Activated CD4-positive, alpha-beta memory T cell treated with anti-CD3 and anti-CD28 coated beads, Interleukin-2, amount 10 ng/mL, durations not matched to agents 7 days and 5 days (primary cell): ENCODE measurements at places on chromosomes 2 and 18. TPM values are rescaled to one million over a fixed set of nuclear protein-coding genes. Genes with fewer than 3 reads are reported as not detected.

- no peak for DNase-seq
These were observed 386.5 kb upstream of the DCC start for GRCh38 chr18:51953521-51953920.

DNA sequence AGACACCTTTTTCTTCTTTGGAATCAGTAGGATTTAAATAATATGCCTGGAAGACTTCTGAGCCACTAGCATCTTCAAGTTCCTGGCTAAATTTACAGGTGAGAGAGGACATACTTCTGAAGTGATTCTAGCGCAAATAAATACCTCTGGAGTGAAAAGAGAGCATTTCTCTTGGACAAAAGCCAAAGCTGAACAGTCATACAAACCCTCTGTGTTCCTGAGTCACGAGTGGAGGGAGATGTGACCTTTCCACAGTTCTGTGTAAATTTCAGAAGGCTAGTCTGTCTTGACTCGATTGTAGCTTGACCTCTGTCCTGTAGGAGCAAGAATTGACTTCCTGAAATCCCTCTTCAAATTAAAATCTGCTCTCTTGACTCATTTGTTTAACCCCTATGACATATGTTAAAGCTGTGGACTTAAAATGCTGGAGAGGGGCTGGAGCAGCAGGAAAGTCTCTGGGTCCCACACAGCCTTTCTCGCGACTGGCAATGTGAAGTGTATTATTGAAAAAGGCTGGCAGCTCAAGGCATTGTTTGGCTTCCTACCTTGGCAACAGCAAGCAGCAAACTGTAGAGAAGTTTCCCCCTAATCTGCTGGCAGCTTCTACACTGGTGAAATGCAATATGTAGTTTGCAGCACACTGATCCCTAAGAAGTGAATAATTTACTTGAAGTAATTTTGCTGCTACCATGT lies 79.6 kb upstream of the GCFC2 start:
- no peak for DNase-seq

DNA sequence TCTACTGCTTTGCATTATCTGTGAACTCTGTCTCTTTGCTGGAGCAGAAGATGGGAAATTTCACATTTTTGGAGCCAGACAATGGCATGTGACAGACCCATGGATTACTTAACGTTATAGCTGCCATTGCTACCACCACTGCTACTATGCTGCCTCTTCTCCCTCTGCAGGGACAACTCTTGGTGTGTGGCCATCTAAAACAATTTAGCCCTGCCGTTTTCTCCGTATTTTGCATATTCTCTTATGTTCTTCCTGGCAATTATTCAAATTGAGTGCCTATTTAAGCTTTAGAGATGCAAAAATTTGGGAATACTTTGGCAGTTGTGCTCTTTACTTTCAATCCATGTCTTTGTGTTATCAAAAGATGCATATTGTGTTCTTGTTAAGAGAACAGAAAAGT lies 386.8 kb downstream of the XIRP2 start:
- DNase-seq: no peak

Gene NOSTRIN
- not detected for total RNA-seq

Gene HSBP1L1
- 9.0 TPM for total RNA-seq

DNA sequence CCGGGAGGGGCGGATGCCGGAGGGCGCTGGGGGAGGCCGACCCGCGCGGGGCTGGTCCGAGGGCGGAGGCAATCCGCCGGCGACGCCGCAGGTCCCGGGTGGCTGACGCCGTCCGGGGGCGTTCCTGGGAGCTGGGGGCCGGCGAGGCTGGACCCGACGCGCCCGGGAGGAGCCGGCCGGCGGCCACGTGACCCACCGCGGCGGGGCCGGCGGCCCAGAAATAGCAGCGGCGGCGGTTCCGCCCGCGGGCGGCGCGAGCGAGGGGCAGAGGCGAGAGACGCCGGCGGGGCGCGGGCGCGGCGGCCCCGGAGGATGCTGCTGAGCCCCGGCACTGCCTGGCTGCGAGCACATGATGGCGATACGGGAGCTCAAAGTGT lies at the start of gene RAB31:
Gene RAB31 (plus strand): TSS at position 245 of the 377 bp plus-strand sequence. CDS start 105 bp downstream, at position 350.
- peak; percentile 34 for DNase-seq

GRCh38 chr18:48784656-48785055 lies 166.1 kb downstream of the SMAD7 start:
- no peak for DNase-seq

GRCh38 chr2:8337321-8337720 lies 344.5 kb upstream of the ID2 start:
- peak; percentile 48 for DNase-seq

DNA sequence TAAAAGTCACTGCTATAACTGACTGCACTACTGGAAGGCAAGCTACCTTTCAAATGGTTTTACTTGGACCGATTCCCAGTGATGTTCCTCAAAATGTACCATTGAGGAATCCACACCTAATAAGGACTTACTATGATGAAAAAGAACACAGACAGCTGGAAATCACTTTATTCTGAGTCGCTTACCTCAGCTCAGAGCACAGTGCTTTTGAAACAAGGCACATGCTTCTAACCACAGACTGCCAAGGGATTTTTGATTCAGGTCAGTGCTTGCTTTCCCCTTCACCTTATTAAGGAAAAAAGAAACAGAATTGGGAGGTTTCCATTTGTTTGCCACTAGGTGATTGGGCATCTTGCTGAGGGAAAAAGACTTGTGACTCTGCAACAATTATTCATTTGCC lies 707.5 kb upstream of the FSHR start:
- no peak for DNase-seq

DNA sequence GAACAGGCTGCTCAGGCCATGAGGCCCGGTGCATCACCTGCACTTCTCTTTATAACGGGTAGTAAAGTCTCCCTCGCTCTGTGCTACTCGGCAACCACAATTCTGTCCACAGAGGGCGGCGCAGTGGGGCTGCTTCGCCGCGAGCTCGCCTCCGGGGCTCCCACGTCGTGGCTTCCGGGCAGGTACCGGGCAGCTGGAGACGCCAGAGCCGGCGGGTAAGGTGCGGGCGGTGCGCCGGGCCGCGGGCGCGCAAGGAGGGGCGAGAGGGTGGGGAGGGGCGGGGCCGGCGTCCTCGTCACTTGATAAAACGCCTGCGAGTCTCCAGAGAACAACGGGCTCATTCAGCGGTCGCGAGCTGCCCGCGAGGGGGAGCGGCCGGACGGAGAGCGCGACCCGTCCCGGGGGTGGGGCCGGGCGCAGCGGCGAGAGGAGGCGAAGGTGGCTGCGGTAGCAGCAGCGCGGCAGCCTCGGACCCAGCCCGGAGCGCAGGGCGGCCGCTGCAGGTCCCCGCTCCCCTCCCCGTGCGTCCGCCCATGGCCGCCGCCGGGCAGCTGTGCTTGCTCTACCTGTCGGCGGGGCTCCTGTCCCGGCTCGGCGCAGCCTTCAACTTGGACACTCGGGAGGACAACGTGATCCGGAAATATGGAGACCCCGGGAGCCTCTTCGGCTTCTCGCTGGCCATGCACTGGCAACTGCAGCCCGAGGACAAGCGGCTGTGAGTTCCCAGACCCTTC lies at the start of gene ITGA6:
Gene ITGA6 (plus strand): TSS at position 331 of the 734 bp plus-strand sequence.
- peak; percentile 74 for DNase-seq

DNA sequence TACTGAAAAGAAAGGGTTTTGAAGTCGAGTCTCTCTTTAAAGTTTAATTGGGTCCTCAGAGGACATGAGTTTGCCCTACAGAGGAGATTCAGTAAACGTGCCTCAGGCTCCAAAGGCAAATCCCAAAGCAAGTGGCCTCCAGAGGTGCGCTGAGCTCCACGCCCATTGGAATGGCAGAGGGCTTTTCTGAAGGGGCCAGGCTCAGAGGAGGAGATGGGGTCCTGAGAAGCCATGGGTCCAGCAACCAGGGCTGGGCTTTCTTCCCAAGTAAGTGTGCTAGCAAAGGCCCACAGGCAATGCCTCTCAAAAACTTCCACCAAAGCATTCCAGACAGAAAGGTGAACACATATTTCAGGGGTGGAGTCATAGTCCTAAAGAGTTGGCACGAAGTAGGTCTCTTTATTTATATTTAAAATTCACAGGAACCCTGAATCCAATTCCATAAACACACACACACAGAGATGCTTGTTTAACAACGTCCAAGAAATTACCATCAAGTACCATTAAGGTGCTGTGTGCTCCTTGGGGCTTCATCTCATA lies 93.0 kb upstream of the SH3BP4 start:
- no peak for DNase-seq

- no peak for DNase-seq
These were observed 328.0 kb upstream of the HS6ST1 start for GRCh38 chr2:128646691-128647090.

Gene VWA3B
- total RNA-seq: not detected

DNA sequence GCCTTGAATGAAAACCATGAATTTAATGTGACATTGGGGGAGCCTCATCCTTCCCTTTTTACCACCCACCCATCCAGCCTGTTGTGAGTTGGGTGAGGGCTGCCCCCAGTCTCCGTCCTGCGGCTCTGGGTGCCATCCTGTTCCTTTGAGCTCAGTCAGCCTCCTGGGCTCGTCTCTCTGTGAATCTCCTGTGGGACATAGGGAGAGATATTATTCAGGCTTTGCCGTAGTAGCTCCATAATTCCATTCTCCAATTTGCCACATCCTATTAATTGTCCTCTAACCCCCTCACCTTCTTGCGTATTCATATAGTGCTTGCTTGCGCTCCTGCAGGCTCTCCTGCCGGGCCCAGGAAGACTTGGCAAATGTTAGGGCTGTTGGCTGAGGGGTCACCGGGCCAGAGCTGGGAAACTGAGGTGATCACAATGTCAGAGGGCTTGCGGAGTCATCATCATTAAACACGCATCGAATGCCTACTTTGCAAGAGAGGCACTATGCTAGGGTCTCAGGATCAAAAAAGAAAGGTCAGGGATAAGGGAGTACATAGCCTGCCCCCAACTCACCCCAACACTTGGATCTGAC lies 709 bp upstream of the DQX1 start:
- no peak for DNase-seq

Gene DSG3
- total RNA-seq: not detected

DNA sequence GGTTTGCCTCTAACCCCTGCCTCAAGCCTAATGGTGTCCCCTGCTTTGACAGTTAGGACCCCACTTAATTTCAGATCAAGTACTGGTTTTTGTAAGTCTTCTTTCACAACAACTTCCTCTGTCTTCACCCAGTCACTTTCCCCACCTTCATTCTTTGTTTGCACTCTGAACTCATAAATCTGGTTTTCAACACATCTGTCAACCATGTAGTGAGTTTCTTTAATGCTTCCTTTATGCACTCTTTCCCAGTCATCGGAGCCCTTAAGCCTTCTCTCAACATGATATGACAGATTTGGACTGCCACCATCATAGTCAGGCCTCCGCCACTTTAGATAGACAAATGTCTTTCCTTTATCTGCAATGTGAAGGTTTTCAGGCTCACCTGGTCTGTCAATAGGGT lies 109.1 kb downstream of the PLEKHA3 start:
- no peak for DNase-seq

Gene DSC1
- total RNA-seq: not detected

GRCh38 chr18:49814147-49814499 lies 790 bp upstream of the ACAA2 start:
- DNase-seq: peak; percentile 77

Gene ACVR1C
- 1.9 TPM for total RNA-seq
